ENCODE measurements at places on chromosomes 1 and 21.

- no peak for DNase-seq
Measured at GRCh38 chr1:186628910-186629309, 51.3 kb downstream of the PTGS2 start.

DNA sequence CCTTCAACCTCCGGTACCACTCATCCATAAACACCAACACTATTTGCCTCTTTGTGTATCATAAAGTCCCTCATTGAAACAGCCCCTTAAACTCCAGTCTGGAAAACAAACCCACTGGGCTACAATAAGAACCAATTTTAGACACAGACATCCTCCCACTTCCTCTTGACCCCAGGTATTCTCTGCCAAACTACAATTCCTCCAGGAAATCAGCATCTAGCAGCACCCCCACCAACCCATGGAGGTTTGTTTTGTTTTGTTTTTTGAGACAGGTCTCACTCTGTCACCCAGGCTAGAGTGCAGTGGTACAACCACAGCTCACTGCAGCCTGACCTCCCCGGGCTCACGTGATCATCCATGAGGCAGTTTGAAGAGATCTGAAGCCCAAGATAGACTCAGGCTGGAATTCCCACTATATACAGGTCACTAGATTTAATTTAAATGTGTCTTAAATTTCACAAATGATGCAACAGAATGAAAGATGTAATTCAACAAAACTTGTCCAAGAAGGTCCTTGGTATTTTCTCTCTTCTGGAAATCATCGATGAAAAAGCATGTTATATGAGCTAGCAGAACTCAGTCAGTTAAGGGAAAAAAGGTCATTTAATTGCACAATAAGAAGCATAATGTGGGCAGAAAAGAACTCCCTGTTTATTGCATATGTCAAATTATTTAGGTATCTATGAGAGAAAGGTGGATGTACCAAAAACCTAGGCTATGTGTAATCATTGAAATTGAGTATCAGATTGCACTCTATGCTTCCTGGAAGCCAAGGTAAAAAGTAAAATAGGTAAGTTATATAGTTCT, 30.3 kb downstream of the TCP10L start:
- DNase-seq = no peak

DNA sequence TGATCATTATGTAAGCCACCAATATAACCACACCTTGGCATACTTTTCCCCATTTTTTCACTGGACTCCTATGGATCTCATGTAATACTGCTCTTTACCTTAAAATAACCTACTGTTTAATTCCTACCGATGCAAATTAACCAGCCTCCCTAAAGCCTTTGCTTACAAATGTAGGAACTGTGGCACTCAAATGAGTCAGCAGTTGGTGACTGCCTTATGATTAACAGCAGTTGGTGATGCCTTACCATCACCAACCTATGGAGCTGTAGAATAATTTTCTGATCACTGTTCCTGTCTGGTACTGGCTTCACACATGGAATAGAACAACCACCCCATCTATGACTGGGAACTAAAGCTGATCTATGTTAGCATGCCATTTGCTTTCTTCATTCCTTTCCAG, 7.8 kb upstream of the NUDT17 start:
- DNase-seq = no peak

GRCh38 chr1:95625224-95625623, 391.2 kb downstream of the RWDD3 start:
- no peak for DNase-seq

GRCh38 chr1:192592981-192593708, 17.6 kb downstream of the RGS1 start:
- no peak for DNase-seq

DNA sequence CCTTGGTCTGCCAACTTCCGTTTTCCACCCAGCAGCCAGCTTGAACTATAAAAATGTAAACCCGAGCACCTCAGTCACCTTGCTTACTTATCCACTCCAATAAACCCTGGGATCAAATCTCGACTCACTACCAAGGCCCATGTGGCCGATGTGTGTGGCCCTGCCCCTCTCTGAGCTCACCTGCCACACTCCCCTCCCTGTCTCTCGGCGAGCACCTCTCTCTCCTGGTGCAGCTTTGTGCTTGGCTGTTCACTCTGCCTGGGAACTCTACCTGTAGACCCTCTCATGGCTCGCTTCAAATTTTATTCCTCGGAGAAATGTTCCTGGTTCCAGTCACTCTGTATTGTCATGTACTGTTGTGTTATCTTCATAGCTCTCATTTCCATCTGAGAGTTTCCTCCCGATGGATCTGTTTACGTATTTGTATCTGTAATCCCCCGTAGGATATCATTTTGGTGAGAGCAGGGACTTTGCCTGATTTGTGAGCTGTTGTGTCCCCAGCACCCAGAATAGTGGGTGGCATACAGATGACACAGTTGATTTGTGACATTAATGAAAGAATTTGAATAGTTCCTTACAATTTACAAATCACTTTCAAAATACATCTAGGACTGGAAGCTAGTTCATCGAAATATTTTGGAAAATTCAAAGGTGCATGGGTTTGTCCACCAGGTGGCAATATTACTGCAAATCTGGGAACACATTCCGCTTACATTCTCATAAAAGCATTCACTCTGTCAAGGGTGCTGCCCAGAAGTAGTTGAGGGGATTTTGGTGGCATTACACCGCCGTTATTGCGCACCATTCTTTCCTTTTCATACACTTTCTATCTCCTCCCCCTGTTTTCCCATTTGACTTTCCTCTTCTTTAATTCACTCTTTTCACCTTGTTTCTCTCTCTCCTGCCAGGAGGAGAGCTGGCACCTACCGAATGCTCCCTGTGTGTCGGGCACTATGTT, 95.3 kb downstream of the ABCA4 start:
- DNase-seq = no peak

GRCh38 chr1:198042168-198042567, 114.6 kb upstream of the NEK7 start:
- no peak for DNase-seq

DNA sequence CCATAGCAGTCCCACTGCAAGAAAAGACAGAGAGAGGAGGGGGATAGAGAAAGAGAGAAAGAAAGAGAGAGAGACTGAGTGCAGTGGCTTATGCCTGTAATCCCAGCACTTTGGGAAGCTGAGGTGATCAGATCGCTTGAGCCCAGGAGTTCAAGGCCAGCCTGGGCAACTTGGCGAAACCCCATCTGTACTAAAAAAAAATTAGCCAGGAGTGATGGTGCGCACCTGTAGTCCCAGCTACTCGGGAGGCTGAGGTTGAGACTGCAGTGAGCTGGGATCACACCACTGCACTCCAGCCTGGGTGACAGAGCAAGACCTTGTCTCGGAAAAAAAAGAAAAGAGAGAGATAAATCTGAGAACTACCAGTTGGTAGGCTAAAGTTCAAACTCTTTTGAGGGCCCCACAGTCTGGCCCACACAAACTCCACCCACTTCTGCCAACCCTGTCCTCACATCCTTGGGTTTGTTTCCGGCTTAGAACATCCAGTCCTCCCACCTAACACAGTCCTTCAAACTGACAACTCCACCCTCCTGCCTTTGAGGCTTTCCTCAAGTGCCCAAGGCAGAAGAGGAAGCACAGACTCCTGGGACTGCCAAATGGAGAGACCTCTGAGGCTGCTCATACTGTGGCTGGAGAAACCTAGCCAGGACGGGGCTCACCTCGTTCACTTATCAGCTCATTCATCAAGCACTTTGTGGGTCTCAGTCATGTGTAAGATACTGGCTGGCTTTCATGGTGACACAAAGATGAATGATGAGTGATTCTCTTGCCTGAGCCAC, 20.1 kb downstream of the TFAP2E start:
- DNase-seq = no peak

- DNase-seq = no peak
Measured at GRCh38 chr1:183648042-183648441, 5.1 kb downstream of the APOBEC4 start.

- DNase-seq = no peak
Measured at GRCh38 chr1:27570356-27570755, 33.6 kb downstream of the AHDC1 start.

DNA sequence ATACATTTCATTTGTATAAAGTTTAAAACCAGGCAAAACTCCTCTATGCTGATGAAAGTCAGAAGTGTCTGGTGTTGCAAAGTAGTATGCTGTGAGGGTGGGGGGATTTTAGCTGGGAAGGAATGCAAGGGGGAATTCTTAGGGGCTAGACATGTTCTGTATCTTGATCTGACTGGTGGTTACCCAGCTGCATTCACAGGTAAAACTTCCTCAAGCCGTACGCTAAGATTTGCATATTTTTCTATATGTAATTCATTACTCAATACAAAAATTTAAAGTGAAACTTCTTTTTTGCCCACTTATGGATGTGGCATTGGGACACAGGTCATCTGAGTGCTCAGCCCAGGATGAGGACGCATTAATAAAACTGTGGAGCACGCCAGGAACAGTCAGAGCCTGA, 323.3 kb downstream of the PAPPA2 start:
- no peak for DNase-seq

DNA sequence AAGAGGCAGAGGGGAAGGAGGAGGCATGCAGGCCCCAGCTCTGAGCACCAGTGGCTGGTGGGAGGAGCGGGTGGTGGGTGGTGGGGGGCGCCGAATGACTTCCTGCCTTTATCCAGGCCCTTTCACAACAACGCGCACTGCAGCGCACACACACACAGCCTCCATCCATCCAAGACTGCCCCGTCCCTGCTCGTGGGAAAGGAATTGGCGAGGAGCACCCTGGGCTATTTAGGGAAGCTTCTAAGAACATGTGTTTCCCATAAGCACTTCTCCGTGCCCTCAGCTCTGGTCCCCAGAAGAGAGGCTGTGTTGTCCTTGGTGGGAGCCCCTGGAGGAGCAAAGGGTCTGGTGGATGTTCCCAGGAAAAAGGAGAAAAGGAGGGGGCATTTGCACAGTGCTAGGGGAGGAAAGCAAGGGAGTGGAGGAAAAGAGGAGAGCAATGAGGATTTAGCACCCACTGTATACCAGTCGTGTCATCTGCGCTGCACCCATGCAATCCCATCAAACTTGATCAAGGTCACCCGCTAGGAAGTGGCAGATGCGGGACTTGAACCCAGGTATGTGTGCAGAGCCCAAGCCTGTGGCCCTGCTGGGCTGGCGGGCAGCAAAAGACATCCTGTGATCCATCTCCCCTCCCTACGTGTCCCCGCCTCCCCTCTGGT, 28.1 kb downstream of the EPHA2 start:
- no peak for DNase-seq
